ENCODE measurements at places on chromosomes 4 and X.

GRCh38 chr4:12957108-12957507 is 527.0 kb downstream of the RAB28 start:
- DNase-seq: no peak

- DNase-seq: no peak
These were observed 86.1 kb downstream of the USP46 start for GRCh38 chr4:52572936-52573485.

- no peak for DNase-seq
These were observed 27.4 kb upstream of the CCSER1 start for GRCh38 chr4:90099812-90100211.

DNA sequence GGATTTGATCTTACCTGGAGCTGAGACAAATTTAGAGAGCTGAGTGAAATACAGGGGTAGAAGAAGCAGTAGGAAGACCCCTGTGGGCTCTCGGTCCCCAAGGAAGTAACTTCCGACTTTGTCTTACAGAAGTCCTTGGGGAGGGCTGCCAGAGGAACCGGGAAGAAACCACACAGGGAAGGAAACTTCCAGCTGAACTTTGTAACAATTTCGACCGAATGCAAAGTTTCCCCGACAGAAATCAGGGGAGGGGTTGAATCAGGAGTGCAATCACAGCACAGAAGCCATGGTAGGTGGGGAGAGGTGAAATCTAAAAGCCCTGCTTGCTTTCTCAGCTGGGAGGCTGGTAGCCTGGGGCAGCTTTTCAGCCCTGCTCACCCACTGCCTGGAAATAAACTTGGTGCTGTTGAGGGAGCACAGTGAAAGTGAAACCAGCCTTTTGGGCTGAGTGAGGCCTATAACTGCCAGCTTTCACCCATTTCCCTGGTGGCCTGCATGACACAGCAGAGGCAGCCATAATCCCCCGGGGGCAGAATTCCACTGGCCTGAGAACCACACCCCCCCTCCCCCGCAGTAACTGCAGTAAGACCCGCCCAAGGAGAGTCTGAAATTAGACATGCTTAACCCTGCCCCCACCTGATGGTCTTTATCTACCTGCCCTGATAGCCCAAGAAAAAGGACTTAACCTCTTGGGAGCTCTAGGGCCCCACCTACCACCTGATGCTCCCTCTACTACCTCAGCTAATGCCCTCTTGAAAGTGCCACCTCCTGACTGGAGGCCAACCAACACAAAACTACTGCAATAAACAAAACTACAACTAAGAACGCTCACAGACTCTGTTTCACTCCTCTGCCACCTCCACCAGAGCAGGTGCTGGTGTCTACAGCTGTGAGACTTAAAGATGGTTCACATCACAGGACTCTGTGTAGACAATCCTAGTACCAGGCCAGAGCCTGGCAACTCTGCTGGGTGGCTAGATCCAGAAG is 248.2 kb downstream of the PARM1 start:
- no peak for DNase-seq

DNA sequence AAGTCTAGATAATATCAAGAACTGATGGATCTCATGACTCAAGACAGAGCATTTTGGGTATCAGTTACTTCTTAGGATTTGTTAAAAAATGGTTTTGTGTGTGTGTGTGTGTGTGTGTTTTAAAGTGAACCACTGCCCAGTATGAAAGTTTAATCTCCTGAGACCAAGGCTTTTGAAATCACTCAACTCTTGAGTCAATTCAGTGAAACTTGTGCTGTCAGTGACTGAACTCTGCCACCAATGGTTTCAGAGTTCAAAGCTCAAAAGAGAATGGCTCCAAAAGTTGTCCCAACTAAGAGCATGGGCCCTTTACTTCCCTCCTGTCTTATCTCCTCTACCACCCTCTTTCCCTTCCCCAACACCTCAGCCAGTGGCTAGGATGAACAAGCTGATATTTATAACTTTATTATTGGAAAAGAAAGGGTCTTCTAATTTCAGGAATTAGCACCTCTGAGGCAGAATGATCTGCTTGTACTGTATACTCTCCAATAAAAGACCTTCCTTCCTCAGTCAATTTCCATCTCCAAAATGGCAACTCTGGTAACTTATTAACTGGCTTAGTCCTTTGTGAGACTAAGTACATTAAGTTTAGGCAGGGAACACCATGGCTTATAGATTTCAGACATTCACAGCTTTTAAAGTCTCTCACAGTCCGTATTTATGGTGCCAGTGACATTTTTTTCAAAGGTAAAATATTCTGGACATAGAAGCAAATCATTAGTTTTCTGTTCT is 152.2 kb downstream of the REPS2 start:
- DNase-seq: no peak

DNA sequence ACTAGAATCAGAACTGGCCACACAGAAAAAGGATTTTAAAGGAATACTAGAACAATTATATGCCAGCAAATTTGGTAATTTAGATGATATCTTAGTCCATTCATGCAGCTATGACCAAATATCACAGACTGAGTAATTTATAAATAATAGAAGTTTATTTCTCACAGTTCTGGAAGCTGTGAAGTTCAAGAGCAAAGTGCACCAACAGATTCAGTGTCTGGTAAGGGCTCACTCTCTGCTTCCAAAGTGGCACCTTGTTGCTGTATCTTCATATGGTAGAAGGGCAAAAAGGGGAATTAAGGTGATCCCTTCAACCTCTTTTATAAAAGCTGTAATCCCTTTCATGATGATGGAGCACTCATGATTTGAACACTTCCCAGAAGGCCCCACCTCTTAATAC is 20.3 kb downstream of the TNIP2 start:
- DNase-seq: no peak

- no peak for DNase-seq
These were observed 24.8 kb downstream of the L1CAM start for GRCh38 chrX:153861151-153861550.
